GM13977 (cell line): ENCODE measurements at places on chromosomes 12 and 14.

DNA sequence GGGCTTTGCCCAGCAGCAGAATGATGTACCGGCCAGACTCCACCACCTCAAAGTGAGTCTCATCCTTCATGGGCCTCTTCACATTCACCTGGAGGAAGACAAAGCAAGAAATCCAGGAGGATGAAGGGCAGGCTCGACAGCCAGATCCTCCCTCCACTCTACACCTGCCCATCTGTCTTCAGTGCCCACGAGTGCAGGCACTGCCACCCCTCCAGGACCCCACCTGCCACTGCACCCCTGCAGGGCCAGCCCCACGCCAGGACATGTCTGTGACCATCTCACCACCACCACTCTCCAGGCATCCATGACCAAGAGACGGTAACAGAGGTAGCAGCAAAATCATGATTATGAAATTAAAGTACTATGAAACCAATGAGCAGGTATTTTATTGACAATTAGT, 84.3 kb upstream of the ANO2 start:
- no peak for DNase-seq

- no peak for DNase-seq
Observed at GRCh38 chr14:52922656-52923055, 28.2 kb downstream of the FERMT2 start.

DNA sequence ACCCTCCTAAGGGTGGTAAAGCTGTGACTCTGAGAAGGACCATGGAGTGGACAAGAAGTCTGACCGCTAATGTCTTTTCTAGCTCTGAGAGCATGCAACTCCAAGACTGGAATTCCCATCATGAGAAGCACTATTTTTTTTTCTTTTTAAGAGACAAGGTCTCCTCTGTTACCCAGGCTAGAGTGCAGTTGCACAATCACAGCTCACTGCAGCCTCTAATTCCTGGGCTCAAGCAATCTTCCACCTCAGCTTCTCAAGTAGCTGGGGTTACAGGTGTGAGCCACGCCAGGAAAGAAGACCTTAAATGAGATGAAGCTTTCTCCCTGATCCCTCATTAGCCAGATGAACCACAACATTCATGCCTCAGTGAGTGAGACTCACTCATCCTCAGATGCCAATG, 19.2 kb downstream of the VDR start:
- no peak for DNase-seq

GRCh38 chr14:53915364-53916014, 41.1 kb downstream of the BMP4 start:
- no peak for DNase-seq

DNA sequence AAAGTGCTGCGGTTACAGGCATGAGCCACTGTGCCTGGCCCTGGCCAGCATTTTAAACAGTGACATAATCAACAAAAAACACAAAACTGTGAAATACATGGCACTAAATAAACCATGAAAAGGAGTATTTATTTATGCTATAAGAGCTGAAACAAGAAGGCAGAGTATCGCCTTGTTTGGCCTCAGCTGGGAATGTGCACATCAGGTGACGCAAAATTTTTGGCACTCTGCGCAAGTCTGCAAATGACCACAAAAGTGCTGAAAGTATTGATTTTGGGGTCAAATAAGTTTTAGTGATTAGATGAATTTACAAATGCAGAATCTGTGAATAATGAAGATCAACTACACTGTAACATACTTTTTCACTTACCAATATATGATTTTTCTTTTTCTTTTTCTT, 36.6 kb upstream of the NFKBIA start:
- no peak for DNase-seq

GRCh38 chr14:104782808-104783139, 12.8 kb downstream of the AKT1 start:
- no peak for DNase-seq

GRCh38 chr14:70947739-70948138, 40.5 kb downstream of the PCNX1 start:
- DNase-seq: no peak
